ENCODE measurements at places on chromosomes 6 and 20. TPM values are rescaled to one million over a fixed set of nuclear protein-coding genes. Genes with fewer than 3 reads are reported as not detected.

GRCh38 chr20:57020364-57020763, 246.1 kb downstream of the BMP7 start:
- no peak for DNase-seq

- DNase-seq = no peak
Measured at GRCh38 chr6:115972679-115973078, 88.0 kb downstream of the FRK start.

Gene BICRAL
- total RNA-seq = 0.40 TPM

DNA sequence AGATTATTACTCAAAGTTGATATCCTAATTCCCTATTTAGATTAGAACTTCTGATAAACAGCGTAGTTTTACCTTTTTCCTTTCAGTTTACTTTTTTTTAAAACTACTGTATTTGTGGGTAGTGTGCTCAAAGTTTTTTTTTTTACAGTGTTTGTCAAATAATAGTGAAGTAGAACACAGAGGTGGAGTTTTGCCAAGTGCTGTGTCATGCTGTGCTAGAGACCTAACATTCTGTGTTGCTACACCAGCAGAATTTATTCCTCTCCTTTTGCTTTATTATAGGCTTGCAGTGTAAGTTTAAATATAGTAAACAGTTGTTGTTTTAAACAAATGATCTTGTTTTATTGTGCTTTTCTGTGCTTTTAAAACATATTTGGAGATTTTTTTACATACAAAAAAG, 125.4 kb downstream of the HIVEP1 start:
- peak; percentile 81 for DNase-seq

Gene APMAP
- total RNA-seq = 54.3 TPM

- DNase-seq = no peak
Measured at GRCh38 chr20:16864963-16865362, 116.8 kb downstream of the OTOR start.

- DNase-seq = no peak
Measured at GRCh38 chr6:126118058-126118755, 131.9 kb downstream of the TRMT11 start.
